ENCODE measurements at places on chromosomes 12 and 14.

- DNase-seq = no peak
Measured at GRCh38 chr14:61484031-61484430, 162.7 kb downstream of the PRKCH start.

GRCh38 chr14:23494223-23494622 lies 24.7 kb downstream of the NGDN start:
- no peak for DNase-seq

GRCh38 chr14:46734286-46734685 lies 82.7 kb upstream of the RPL10L start:
- no peak for DNase-seq

GRCh38 chr14:61911574-61911973 lies 149.4 kb downstream of the SNAPC1 start:
- no peak for DNase-seq

DNA sequence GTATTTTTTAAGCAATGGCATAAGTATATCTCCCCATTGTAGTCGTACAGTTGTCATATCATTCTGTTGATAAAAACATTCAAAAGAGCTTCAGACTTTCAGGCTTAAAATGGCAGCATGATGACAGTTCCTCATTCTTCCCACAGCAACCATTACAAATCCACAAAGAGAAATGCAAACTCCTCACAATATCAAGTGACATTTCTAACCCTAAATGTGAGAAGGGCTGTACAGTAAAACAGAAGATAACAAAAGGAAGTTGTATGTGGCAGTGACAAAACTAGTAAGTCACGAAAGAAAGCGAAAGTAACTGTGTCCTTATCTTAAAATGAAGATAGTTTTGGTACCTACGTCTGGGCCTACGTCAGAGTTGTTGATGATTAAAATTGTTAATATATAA lies 46.7 kb downstream of the GXYLT1 start:
- DNase-seq = peak; percentile 7

DNA sequence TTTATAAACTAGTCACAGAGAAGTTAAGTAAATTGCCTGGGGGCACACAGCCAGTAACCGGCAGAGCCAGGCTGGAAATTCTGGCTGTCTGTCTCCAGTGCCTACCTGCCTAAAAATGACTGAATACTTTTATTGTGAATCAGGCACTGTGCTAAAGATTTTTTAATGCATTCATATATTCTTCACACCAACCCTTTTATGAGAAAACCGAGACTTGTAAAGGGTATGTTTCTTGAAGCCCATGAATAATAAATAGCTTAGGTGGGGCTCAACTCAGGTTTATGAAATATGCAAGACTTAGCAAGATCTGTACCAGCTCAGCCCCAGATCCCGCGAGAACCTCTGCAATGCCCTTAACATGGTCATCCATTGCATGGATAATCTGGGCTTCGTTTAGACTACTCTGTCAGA lies 60.8 kb downstream of the TMCC3 start:
- DNase-seq = no peak

DNA sequence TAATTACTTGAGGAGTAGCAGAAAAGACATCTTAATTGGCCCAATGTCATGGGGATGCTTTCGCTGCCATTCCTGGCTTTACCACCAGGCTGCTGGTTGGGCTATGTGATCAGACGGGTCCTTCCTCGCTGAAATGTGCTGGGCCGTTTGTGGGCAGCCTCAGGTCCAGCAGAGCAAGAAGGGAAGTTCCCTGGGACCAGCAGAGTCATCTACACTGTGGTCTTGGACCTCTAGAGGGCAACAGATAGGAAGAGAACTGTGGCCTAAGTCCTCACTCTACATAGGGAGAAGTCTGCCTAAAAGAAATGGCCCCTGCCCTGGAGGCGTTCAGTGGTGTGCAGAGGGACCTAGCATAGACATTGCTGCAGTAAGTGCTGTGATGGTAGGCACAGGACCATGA lies 10.9 kb downstream of the EVL start:
- peak; percentile 96 for DNase-seq

DNA sequence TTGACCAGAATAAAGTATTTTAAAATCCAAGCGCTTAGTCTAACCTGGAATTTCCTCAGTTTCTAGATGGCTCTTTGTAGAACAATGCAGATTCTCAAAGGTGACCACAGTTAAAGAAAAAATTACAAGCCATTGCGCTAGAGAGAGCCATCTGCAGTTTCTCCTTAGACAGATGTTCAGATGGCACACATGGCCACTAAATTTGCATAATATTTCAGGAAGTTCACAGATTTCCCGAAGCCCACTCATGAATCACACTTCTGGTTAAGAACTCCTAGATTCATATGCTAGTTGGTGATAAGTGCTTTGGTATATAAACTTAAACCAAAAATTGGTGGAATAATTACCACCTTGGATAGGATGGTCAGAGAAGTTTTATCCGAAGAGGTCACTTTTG lies 749 bp downstream of the AKAP3 start:
- DNase-seq = peak; percentile 47

- DNase-seq = no peak
Measured at GRCh38 chr12:52867642-52868041, 18.8 kb upstream of the KRT78 start.

DNA sequence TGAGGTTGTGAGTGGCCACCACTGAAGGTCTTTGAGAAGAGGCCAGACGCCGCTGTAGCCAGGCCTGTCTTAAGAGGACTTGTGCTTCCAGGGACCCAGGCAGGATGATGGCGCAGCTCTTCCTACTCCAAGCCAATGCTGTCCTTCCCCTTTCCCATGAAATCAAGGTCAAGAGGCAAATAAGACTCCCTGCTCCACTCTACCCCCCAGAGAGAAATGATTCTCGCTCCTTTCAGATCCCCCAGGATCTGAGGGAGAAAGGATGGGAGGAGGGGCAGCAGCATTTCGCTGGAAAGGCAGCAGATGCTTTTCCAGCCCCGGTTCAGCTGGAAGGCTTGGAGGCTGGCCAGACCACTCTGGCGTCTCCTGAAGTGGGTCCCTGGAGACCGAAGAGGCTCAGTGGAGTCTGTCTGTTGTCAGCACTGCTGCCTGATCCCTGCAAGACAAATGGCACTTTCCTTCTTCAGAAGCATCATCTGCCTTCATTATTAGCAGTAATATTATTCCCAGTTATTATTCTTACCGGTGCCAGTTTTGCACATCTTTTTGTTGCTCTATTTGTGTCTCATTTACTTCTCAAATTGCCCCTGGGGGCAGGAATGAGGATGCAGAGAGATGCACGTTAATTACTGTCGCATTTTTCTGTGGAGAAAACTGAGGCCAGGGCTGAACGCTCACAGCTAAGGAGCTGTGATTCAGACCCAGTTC lies 51.4 kb downstream of the C14orf132 start:
- no peak for DNase-seq

Measured in NB4 (cell line).